Globus pallidus (tissue), 1 donor: ENCODE measurements at places on chromosomes 2 and 18.

DNA sequence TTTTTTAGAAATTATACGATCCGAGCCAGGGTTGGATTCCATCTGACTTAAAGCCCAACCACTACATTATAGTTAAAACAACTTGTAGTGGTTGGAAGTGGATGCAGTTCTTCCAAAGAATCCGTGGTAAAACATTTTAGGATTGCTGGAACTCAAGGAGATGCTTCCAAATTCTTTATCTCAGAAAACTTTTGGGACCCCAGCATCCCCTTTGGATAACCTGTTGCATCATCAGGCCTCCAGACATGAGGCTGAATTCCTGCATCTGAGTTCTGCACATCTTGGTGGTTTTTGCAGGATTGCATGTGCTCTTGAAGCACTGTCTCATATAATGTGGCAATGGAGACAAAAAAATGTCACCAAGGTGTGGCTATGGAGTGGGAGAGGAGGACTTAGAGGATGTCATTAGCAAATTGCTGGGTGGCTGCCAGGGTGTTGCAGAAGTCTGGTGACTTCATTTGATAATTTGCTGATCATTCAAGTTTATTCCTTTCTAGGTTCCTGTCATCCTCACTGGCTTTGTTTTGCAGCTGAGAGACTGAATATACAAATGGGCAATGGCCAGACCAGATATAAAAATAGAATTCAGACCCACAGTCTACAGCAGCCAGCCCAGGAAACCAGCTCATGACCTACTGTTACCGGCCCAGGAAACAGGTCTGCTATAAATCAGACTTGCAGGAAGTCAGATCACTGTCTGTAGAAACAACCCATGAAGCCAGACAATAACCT, 207.7 kb downstream of the BCL2 start:
- DNase-seq, result no peak

- DNase-seq, result no peak
Observed at GRCh38 chr2:220315098-220315823, 687.8 kb downstream of the SLC4A3 start.

DNA sequence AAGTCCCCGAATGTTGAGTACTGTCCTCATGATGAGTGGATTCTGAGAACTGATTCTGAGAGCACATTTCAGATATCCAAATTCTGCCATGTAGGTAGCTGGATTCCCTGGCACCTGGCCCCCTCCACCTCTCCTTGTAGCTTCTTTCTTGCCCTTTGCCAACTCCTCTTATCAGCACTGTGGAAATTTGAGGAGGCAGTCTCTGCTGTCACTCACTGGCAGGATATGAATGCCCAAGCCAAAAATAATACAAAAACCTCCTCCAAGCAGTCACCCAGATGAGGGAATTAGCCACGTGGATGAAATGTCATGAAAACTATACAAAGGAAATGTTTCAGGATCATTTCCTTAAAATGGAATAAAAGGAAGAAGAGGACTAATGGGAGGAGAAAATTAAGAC, 276.8 kb downstream of the SETBP1 start:
- no peak for DNase-seq

DNA sequence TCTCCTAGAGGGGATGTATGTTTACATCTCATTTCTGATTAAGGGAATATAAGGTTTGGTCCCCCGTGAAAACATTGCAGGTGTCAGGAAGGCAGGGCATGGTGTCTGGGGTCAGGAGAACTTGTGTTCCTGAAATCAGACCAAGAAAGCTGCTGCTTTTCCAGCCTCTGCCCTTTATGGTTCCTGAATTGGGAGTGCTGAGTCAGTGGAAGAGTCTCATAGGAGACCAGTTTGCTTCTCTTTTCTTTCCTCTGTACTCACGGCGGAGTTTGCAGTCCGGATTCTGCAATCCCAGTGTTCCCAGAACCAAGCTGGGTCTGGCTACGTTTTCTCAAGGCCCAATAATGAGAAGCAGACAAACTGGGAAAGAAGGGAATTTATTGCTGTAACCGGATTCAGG, 5.1 kb upstream of the MARCO start:
- no peak for DNase-seq

- DNase-seq, result no peak
Observed at GRCh38 chr18:58495634-58496033, 133.3 kb downstream of the ALPK2 start.

- DNase-seq, result no peak
Observed at GRCh38 chr2:181846399-181847197, 44.9 kb upstream of the ITPRID2 start.

DNA sequence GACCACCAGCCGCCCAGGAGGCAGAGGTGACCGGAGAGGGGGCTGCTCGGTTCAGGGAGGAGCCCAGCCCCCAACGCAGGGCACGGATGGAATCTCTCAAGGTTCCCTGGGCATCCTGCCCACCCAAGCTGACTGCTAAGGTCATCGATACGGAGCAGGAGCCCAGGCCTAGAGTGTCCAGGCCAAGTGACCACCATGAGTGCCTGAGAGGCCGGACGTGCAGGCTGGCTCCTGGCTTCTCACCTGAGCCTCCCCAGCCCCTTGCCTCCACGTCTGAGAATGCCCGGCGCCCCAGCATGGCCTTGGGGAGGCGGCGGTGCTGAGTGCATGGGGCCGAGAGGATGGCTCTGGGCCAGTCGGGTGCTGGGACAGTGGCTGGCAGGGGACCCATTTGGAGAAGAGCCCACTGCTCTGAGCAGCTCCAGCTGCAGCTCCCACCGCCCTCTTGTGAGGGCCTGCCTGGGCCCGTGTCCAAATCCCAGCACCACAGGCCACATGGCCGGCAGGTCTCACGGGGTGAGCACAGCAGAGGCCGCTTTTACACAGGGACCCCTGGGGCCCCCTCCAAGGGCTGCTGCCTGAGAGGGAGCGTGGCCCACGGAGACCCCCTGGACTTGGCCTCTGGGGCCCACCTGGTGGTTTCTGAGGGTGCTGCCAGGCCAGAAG, 102.8 kb upstream of the CTDP1 start:
- peak; percentile 92 for DNase-seq

- no peak for DNase-seq
Observed at GRCh38 chr2:221282386-221282785, 289.7 kb downstream of the EPHA4 start.

GRCh38 chr18:55863876-55864275, 275.9 kb upstream of the TCF4 start:
- DNase-seq, result no peak

DNA sequence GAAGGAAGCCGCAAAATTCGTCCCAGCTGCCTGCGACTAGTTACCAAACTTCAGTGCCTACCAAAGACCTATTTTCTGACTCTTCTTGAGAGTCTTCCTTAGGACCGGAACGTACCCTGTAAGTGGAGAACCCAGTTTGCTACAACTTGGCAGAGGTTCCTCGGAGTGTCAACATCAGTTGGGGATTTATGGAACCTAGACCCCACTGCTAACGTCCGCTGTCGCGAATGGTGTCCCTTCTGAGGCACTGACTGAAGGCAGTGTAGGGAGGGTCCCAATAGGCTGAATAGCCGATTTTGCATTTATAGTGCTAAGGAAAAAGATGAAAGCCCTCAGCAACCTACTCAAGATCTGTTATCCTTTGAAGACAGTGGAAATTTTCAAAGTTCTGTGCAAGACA, 568 bp upstream of the STK17B start:
- DNase-seq, result no peak

GRCh38 chr18:32095192-32095899, 3.7 kb downstream of the RNF138 start:
- DNase-seq, result no peak

DNA sequence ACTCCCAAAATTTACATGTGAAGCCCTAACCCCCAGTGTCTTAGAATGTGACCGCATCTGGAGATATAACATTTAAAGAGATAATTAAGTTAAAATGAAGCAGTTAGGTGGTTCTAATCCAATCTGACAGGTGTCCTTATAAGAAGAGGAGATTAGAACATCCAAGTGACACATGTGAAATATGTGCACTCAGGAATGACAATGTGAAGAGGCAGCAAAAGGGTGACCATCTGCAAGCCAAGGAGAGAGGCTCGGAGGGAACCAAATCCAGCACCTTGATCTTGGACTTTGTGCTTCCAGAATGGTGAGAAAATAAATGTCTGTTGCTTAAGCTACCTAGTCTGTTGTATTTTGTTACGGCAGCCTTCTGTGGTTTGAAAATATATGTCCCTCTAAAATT, 165.4 kb downstream of the FIGN start:
- DNase-seq, result no peak

DNA sequence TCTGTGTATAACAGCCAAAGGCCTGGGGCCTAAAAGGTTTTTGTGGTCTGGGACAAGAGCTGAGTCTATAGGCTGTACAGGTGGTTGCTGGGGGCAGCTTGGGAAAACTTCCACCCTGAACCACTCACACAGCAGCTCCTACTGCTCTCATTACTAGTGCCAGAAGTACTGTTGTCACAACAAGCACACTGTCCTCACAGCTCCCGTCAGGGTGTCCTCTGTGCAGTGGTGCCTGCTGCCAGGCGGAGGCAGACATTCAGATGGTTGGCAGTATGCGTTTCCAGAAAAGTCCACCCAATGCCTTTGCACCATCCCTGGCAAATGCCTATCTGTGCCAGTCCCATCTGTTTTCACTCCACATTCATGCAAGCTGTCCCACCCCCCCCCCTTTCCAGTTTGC, 58.5 kb downstream of the EPAS1 start:
- DNase-seq, result no peak

- no peak for DNase-seq
Observed at GRCh38 chr2:146785101-146785500, 1059.7 kb upstream of the ACVR2A start.

GRCh38 chr18:34942975-34943374, 98.2 kb upstream of the MAPRE2 start:
- no peak for DNase-seq

GRCh38 chr2:26561376-26561775, 79.8 kb downstream of the CIB4 start:
- DNase-seq, result no peak

- no peak for DNase-seq
Observed at GRCh38 chr2:232959139-232959538, 53.9 kb downstream of the NGEF start.

- DNase-seq, result peak; percentile 42
Observed at GRCh38 chr2:214578442-214578841, 167.6 kb downstream of the VWC2L start.

GRCh38 chr18:10401521-10401920, 52.9 kb upstream of the APCDD1 start:
- no peak for DNase-seq

- DNase-seq, result no peak
Observed at GRCh38 chr18:79801217-79801616, 3.5 kb downstream of the KCNG2 start.

- no peak for DNase-seq
Observed at GRCh38 chr18:8424917-8425725, 184.1 kb upstream of the RAB12 start.

GRCh38 chr2:144082327-144082726, 437.6 kb downstream of the ZEB2 start:
- no peak for DNase-seq

DNA sequence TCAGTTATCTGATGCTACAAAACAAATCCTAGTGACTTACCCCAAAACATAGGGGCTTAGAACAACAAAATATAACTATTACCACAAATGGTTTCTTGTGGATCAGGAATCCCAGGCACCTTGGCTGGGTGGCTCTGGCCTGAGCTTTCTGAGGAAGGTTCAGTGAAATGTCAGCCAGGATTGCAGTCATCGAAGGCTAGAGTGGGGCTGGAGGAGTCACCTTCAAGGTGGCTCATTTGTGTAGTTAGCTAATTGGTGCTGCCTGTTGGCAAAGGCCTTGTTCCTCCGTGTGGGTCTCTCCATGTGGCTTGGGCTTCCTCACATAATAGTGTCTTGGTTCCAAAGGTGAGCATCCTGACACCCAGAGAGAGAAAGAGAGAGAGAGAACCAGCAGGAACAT, 57.4 kb downstream of the COPS8 start:
- DNase-seq, result no peak

GRCh38 chr2:102782933-102783332, 21.1 kb downstream of the TMEM182 start:
- DNase-seq, result no peak

- no peak for DNase-seq
Observed at GRCh38 chr2:127098711-127099110, 8.2 kb downstream of the BIN1 start.

DNA sequence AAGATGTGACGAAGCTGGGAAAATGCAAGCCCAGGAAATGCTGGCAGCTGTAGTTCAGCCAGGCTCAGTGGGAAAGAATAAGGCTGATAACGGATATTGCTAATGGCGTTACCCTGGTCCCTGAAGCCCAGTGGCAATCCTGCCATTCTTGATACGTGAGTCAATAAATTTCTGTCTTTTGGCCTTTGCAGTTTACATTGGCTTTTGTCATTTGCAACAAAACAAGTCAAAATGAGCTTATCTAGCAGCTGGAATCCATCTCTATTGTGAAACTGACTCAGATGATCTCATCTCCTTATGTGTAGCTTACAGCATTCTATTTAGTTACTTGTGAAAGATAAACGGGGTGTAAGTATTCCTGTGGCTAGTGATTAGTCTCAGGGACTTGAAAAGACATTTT, 43.8 kb downstream of the ARL6IP6 start:
- no peak for DNase-seq

- DNase-seq, result no peak
Observed at GRCh38 chr18:47331026-47331425, 79.6 kb upstream of the SKOR2 start.

GRCh38 chr2:152611458-152612231, 105.6 kb downstream of the PRPF40A start:
- peak; percentile 76 for DNase-seq

DNA sequence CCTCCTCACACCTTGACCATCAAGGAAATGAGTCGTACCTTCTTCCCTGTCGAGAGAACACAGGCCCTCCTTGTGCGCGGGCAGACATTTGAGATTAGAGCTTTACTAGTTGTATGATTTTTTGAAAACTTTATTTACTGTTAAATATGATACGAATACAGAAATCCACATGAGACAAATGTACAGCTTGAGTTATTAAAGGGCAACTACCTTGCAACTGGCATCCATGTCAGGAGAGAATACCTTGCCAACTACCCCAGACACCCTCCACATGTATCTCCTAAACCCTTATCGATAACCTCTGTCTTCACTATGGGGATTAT, 28.3 kb downstream of the KLHL23 start:
- DNase-seq, result no peak

GRCh38 chr18:3457261-3457724, 7.3 kb downstream of the TGIF1 start:
- DNase-seq, result no peak

- no peak for DNase-seq
Observed at GRCh38 chr2:235087832-235088495, 136.1 kb downstream of the SH3BP4 start.

DNA sequence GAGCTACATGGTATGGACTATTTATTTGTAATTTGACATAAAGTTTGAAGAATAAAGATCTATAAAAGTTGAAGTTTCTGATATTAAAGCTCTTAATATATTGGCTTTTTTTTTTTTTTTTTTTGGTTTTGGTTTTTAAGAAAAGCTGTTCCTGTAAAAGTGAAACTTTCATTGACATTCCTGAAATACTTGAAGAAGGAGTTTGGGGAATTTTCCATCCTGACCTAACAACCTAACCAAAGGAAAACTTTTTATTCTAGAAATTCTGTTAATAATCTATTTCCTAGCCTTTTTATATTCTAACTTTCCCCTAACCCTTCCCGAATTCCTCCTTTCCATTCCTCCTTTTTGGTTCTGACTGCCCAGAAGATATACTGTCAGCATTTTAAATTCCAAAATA, 83.7 kb downstream of the ACSL3 start:
- DNase-seq, result no peak

- no peak for DNase-seq
Observed at GRCh38 chr2:153786016-153786415, 85.7 kb upstream of the GALNT13 start.
